Non-pigmented ciliary epithelial cell (primary cell): ENCODE measurements at places on chromosomes 5 and 9.

DNA sequence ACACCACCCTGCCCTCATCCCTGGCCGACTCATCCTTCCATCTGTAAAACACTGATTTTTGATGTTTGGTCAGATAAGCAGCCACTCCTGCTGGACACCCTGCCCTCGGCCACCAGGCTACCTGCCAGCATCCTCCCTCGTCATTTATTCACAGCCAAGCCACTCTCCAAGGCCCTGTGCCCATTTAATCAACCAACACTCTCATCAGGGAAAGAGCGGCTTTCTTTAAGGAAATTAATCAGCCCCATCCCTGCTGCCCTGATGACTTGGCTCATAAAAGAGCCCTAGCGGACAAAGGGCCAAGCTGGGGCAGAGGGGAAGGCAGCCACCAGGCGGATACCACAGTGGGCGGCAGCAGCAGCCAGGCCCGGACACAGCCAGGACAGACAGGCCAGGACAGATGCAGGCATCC lies 52.4 kb downstream of the GOLM1 start:
- no peak for DNase-seq

DNA sequence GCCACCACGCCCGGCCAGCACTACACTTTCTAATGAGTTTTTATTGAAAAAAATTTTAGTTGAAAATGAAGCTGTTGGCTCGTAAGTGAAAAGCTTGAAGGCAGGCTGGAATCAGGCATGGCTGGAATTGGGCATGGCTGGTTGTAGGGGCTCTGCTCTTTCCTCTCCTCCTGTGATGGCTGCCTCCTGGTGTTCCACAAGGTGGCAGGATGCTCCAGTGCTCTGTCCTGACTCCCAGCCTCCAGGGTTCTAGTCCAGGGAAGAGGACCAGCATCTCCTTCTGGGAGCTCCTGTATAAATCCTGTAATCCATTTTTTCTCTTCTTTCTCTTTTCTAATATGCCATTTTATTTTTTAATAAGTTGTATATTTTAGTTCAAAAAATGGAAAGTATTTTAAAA lies 57.2 kb upstream of the DHFR start:
- no peak for DNase-seq

GRCh38 chr5:43037636-43038495 lies 2.3 kb downstream of the ANXA2R start:
- no peak for DNase-seq

DNA sequence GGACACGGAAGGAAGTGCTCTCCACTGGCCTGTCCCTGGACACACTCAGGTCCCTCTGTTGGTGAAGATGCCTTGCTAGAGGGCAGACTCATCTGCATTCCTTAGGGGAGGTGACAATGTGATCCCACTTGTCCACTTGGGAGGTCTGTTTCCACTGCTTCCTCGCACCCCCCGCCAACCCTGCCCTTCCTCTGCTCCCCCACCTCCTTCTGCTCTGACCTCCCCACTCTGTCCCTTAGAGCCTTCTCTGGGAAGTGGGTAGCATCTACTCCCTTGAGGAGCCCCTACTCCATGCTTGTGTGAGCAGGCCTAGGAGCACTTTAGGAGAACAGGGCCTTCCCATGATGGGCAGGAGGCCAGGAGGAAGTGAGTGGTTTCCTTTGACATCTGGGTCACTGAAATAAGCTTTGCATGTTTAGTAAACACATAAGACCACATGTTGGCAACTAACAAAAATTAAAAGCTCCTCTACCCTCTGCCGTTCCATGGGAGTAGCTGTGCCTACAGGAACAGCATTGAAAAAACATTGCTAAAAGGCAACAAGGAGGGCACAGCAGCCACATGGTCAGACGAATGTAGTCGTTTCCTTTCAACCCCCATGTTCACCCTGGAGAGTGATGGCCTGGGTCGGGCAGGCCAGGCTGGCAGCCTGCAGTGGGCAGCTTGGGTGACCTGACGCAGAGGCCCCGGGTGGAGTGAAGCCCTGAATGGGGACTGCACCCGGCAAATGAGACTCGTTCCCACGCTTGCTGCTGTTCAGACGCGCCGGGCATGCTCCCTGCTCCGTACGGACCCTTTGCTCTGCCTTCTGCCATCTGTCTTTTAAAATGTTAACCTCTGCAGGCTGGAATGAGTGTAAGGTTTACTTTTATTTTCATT lies 634.0 kb downstream of the IRX1 start:
- no peak for DNase-seq

DNA sequence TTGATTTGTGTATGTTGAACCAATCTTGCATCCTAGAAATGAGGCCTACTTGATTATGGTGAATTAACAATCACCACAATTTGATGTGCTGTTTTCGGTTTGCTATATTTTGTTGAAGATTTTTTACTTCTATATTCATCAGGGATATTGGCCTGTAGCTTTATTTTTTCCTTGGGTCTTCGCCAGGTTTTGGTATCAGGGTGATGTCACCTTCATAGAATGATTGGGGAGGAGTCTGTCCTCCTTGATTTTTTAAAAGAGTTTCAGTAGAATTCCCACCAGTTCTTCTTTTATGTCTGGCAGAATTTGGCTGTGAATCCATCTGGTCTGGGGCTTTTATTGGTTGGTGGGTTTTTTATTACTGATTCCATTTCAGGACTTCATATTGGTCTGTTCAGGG lies 115.2 kb downstream of the CPLANE1 start:
- DNase-seq = peak; percentile 49

DNA sequence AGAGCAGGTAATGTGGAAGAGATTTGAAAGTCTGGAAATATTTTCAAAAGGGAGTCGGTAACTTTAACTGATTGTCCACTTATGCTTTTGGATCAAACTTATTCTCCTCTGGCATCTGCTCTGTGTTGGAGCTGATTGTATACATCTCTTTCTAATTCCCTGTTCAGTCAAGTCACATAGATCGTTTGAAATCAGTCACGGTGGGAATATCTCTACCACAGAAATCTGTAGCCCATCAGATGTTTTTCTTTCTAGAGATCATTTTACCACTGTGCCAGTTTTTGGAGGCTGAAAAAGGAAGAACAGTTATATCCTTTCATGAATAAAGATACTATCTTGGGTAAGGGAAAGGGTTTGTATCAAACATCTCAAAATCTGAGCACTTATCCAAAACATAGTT lies 1853.3 kb downstream of the EFNA5 start:
- no peak for DNase-seq

DNA sequence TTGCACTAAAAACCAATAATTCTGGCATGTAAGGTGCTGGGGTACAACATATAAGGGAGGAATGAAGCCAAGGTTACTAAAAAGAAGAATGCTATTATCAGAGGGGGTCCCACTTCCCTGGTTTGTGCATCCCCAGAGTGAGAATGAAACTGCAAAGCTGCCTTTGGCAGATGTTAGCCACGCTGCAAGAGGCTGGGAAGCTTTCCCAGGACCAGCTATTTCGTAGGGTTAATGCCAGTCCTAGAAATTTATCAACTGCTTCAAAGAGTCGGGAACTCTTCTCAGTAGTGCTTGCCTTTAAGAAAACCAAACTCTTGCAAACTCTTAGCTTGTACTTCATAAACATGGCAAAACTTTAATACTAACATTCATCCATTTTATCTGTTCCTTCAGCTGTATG lies 87.5 kb upstream of the NR5A1 start:
- no peak for DNase-seq

- no peak for DNase-seq
These were observed 73.1 kb downstream of the LRSAM1 start for GRCh38 chr9:127524373-127524772.

DNA sequence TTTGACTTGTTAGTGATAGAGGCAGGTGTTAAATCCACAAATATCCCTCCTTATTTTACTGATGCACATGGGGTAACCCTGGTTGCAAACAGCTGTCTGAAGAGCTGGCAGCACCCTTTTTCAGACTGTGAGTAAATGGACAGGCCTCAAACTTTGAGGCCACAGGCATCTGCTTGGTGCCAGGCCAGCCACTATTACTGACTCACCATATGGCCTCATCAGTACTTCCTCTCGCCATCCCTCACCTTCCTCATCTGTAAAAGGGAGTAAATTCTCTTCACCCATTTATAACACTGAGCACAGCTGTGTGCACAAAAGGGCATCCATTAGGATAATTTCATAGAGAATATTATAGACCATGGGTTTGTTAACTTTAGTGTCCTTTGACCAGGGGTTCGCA lies 11.9 kb upstream of the TNIP1 start:
- no peak for DNase-seq

DNA sequence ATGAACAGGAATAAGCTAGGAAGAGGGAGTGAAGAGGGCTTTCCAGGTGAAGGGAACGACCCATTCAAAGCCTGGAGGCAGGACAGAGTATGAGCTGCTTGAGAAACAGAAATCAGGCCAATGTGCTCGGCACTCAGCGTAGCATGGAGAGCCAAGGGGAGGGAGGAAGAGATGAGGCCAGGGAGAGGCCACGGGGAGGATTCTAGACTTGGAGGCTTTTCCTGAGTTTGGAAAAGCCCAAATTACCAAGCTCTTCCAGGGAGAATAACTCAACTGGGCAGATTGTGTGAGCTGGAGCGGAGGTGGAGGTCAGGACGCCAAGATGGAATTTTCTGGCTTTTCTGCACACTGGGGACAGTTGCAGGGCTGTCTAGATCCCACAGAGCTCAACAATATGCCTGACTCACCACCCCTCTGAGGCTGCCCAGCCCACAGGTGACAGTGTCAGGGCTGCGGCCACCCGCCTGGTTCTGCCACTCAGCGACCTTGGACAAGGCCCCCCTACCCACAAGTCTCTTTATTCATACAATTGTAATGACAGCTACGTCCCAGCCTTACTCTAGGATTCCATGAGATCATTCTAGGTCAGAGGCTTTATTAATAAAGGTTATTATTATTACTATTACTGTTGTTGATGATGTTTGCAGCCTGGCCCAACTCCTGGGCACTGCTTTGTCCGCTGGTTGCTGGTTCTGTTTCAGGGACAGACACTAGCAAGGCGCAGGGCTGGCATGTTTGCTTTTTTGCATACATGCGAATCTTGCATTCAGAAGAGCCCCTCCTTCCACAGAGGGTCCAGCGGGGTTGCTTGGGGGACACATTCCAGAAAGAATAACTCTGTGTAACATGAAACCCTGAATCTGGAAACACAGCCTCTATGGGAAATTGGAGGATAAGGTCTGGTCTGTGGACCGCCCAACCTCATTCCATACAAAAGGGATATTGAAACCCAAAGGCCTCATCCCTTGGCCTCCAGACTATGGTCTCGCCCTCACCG lies 9.4 kb upstream of the LMX1B start:
- no peak for DNase-seq

DNA sequence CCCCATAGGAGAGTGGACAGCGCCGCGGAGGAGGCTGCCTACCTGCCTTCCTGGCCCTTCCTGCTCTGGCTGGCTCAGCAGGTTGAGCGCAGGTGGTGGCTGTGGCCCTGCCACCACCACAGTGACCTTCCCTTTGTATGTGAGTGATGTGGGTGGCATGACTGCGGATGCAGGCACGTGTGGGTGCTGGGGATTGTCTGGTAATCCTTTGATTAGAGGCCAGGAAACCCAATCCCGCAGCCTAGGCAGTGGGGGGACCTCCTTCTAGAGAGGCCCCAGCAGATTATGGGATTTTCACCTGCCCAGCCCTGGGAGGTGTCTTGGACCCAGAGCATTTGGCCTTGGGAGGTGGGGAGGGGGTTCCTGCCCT lies 16.5 kb downstream of the RXRA start:
- no peak for DNase-seq

DNA sequence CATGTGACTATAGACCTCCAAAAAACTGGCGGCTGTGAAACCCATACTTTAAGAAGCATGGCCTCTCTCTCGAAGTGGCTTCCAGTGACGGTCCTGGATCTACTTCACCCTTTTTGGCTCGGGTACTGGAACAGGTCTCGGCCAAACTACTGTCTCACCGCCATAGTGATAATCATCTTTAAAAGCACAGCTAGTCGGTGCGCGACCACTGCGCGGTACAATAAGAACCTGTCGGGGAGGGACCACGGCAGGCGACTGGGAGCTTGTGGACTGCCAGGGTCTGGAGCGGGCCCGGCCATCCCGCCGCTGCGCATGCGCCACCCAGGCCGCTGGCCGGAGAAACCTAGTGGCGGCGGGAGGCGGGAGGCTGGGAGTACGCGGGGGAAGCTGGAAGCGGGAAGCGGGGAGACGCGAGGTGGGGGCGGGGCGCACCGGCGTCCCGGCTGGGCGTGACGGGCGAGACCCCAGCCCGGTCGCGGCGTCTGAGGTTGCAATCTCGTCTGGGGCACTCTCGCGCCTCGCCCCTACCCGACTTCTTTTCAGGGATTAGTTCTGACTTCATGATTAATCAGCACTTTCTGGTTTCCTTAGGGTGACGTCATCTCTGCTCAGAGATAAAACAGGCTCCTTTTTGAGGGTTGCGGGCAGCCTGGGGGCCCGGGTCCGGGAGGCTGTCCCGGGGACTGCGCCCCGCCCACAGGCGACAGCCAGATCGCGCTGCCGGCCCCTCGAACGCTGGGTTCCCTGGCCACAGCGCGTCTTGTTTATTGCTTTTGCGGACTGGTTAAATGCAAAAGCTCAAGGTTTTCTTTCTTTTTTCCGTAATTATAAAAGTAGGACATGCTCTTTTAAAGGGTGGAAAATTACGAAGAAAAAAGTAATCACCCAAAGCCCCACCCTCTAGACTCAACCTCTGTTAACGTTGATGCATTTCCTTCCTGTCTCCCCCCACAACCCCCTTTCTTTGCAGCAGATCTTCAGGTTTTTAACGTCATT lies 266.8 kb downstream of the CWC27 start:
- peak; percentile 83 for DNase-seq

GRCh38 chr5:15566789-15567188 lies 66.8 kb downstream of the FBXL7 start:
- no peak for DNase-seq
